Trophoblast cell (in vitro differentiated cells and primary cell): ENCODE measurements at places on chromosomes 7 and 10.
A peak's percentile ranks its signal among the peaks of the same experiment; 100 is the strongest.

- peak; percentile 9 for DNase-seq
Measured at GRCh38 chr7:96179341-96179740, 142.6 kb downstream of the SLC25A13 start.

GRCh38 chr10:86041116-86041515 is 325.5 kb downstream of the GRID1 start:
- no peak for DNase-seq

DNA sequence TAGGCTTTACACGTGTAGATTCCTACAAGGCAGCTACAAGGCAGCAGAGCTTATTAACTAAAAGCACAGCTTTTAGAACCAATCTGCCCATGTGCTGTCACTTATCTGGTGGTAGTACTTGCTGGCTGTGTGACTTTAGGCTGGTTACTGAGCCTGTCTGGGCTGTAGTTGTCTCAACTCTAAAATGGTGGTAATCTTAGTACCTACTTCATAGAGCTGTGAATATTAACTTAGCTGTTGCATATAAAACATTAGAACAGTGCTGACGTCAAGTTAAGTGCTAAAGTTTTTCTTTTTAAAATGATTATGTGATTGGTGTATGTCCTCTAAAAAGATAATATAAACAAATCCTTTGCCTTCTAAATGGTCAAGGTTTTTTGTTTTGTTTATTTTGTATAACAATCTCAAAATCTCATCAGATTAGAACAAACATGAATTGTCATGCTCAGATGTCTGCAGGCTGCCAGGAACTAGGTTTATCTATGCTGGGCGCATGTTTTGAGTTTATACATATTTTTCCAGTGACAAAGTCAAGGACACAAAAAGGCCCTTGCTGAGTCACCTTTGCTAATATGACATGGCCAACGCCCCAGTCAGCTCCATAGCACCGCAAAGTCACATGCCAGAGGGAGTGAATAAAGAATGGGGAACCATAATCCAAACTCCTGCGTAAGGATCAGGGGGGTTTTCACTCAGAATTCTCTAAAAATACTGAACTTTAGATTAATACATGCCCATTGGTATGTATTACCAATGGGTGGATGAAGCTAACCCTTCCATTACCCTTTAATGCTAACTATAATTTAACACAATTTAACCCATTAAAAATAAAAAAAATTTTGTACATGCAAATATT is 39.8 kb upstream of the ARL4A start:
- peak; percentile 97 for DNase-seq

GRCh38 chr7:136528329-136528728 is 340.1 kb upstream of the CHRM2 start:
- no peak for DNase-seq

DNA sequence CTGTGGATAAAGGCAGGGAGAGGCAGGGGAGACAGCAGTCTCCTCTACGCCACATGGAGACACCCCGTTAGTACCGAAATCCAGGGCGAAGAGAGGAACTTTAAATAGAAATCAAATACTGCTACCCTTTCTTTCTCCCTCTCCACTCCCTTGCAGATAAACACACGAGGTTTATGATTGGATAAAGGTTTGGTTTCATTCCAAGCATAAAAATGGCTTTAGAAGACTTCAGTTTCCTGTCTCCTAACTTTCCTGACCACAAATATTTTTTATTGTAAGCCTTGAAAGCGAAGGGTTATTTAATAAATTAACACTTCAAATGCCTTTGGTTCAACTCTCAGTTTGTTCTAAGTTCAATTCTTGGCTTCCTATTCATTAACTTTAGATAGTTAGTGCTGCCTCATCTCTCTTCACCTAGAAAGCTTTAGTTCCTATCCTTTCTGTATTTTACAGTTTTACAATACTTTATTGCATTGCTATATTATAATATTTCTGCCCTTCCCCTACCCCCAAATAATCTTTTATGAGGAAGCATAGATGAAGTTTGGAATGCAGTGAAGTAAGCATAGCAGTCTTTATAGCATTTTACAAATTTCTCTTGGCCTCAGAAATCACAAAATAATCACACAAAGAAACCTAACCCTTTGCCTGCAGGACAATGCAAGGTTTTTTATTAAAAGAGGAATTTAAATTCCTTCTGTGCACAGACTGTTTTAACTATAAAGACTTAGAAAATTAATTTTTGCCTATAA is 31.5 kb upstream of the ARID5B start:
- no peak for DNase-seq

DNA sequence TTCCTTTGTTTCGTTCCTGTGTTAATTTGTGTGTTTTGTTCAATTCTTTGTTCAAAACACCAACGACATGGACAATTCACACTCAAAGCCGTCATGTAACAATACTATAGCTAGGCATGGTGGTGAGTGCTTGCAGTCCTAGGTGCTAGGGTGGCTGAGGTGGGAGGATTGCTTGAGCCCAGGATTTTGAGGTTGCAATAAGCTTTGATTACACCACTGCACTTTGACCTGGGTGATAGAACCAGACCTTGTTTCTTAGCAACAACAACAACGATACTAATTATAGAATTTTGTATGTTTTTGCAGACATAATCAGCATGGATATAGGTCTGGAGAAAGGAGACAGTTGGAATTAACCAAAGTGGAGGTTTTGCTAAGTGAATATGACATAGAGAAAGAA is 936.2 kb downstream of the PCDH15 start:
- no peak for DNase-seq

- no peak for DNase-seq
Measured at GRCh38 chr7:88670536-88670935, 89.0 kb upstream of the ZNF804B start.

DNA sequence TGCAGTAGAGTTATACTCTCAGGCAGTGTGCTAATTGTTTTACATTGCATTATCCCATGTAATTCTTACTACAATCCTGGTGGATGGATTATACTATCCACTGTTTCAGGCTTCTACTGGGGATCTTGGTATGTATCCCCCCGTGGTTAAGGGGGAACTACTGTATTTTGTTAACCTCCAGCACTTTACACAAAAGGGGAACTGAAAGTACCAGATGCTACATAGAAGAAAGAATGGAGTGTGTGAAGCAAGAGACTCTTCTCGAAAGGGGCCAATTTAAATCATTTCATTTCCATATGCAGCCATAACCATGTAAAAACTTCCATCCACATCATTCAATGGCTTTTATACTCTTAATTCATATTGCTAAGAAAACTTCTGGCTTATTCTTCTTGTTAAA is 69.4 kb downstream of the C1GALT1 start:
- no peak for DNase-seq

DNA sequence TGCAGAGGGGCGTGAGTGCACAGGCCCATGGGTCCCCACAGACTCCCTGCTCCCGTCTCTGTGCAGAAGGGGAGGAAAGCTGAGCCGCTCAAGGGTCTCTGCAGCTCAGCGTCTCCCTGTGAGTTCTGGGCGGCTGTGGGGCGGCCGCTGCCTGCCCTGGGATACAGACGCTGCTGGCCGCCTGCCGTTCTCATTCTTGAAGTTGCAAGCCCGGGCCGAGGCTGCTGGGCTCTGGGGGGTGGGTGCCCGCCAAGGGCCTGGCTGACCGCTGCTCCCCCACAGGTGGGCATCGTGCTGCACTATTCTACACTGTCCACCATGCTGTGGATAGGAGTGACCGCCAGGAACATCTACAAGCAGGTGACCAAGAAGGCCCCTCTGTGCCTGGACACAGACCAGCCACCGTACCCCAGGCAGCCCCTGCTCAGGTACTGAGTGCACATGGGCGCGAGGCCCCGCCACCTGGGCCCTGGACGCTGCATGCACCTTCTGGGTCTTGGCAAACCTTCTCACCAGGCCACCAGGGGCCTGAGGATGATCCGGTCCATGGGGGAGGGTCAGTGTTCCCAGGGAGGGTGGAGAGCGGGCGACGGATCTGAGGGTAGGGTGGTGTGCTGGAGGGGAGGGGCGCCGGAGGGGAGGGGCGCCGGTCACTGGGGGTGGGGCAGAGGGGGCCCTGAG is 14.8 kb downstream of the ADGRA1 start:
- no peak for DNase-seq

- DNase-seq = no peak
Measured at GRCh38 chr7:141928845-141929195, 12.6 kb downstream of the OR9A4 start.

- DNase-seq = no peak
Measured at GRCh38 chr7:130883928-130884327, 149.9 kb upstream of the KLF14 start.

DNA sequence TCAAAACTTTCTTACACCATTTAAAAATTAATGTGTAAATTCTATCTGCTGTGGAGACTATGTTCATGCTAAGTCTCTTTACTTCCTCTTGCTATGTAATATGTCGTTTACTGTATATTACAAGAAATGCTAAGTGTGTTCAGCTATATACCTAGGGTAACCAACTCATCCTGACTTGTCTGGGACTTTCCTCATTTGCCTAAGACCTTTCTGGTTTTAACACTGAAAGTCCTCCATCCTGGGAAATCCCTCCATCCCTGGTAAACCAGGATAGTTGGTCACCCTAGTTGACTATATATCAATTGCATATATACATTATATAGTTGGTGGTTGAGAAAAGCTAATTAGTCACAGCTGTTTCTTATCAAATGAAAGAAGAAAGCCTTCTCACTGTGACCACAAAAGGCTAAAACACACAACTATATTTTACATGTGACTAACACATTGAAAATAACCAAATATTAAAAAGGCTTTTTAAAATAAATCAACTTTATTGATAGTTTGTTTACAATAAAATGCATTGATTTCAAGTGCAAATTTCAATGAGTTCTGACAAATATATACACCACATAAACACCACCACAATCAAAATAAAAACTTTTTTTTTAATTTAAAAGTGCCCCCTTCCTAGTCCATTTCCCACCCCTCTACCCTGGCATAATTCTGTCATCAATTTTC is 167.7 kb upstream of the INHBA start:
- DNase-seq = no peak

- DNase-seq = no peak
Measured at GRCh38 chr7:140176122-140176701, 571 bp downstream of the KDM7A start.

- no peak for DNase-seq
Measured at GRCh38 chr10:11218395-11218794, 200.7 kb downstream of the CELF2 start.

- no peak for DNase-seq
Measured at GRCh38 chr10:125482108-125482507, 200.9 kb downstream of the TEX36 start.

DNA sequence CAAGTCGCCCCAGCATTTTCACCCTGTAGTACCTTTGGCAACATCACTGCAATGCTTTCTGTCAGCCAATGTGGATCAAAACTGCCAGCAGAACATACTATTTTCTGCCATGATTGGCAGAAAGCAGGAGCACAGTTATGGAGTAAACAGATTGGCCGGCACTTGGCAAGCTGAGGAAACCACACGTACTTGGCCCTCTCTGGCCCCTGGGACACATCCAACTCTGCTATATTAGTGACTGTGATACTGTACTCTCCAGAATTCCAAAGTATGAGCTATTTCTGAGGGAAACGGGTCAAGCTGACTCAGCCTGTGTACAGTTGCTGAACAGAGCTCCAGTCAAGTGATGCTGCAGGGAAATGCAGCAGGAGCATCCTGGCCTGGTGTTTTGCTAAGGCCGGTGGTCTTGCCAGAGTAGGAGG is 39.8 kb upstream of the LANCL2 start:
- peak; percentile 18 for DNase-seq

DNA sequence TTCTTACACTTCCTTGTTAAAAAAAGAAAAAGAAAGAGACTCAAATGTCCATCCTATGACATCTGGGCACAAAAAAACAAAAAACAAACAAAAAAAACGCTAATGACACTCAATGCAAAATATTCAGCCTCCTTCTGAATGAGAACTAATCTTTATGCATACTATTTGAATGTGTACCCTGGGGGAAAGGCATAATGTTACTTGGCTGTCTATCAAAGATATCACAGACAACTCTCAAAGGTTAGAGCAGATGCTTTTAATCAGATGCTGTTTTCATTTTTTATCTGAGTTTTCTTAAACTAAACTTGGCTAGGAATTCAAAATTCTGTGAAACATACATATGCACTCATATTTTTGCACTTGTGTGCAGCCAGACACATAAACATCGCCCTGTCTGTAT is 745.8 kb downstream of the CNTNAP2 start:
- no peak for DNase-seq

GRCh38 chr10:49327036-49327813 is 28.3 kb downstream of the C10orf71 start:
- no peak for DNase-seq

- no peak for DNase-seq
Measured at GRCh38 chr10:70523057-70523456, 44.5 kb downstream of the PALD1 start.

DNA sequence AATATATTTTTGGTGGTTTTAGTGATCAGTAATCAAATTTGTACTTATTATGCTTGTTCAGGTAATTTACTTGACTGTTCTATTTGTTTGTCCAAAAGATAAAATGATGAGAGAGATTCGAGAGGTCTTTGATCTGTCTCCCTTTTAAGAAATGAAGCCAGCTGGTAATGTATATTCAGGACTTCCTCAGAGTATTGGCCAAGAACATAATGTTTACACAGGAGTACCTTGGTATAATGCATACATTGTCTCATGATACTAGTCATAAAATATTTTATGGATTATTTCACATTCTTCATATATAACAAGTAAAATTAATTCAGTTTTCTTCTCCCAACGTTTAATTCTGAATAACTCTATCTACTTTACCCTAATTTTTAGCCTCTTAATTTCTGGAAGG is 100.9 kb downstream of the REEP3 start:
- DNase-seq = no peak

GRCh38 chr7:27688056-27688455 is 25.4 kb upstream of the HIBADH start:
- DNase-seq = no peak

GRCh38 chr10:72123616-72124015 is 35.3 kb upstream of the SPOCK2 start:
- DNase-seq = no peak

GRCh38 chr7:6181136-6181535 is 91.3 kb downstream of the CYTH3 start:
- DNase-seq = no peak

DNA sequence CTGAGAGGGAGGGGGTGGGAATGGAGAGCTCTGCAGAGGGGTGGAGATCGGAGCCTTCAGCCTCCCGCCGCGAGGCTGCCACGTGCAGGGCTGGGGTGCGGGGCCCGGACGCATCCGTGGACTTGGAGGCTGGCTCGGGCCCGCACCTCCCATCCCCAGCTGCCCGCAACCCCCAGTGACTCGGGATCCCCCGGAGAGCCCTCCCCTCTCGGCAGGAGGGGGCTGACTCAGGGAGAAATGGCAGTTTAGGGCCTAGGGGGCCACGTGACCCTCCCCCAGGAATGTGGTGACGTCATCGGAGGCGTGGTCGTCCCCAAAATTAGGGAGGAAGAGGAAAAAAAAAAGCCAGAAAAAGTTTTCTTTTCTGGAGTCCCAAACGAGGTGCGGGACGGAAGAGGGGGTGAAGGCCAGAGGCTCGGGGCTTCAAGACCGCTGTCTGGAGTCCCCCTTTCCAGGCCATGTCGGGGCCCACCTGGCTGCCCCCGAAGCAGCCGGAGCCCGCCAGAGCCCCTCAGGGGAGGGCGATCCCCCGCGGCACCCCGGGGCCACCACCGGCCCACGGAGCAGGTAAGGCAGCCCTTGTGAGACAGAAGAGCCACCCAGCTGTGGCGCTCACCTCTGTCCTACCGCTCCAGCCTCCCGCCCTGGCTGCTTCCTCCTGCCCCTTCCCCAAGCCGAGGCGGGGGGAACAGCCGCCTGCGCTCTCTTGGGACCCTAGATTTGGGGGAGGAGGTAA is at the start of gene TRIP6:
Gene TRIP6, plus strand, starts transcription at position 348 of the 736 bp plus-strand sequence. Its CDS starts 111 bp downstream, at position 459.
- DNase-seq = peak; percentile 54
